ENCODE measurements at places on chromosomes 7 and 10.

DNA sequence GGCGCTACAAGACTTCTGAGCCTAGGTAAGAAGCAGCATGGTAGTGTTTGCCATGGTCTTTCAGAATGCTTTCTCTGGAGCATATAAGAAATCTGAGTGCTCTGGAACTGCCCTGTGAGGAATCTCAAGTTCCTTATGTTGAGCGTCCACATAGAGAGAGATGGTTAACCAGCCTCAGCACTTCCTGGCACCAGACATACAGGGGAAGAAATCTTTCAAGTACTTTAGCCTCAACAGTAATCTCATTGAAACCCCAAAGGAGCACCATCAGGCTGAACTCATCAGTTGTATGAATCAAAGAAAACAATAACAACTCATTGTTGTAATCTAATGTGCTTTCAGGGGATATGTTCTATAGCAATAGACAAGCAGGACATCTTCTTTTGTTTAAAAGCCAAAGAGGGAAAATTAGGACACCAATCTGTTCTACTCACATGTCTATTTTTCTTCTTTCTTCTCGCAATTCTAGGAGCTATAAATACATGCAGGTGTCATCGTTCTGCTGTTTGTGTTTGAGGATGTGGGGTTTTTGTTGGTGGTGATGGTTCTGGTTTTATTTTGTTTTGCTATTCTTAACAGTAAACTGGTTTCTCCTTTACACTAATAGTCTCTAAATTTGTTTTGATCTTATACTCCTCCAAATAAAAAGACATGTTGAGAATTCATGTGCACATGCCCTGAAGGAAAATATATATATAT, 1145.0 kb upstream of the LRRN3 start:
- DNase-seq = no peak

- no peak for DNase-seq
These were observed 183.4 kb upstream of the ADCY1 start for GRCh38 chr7:45390731-45391130.

DNA sequence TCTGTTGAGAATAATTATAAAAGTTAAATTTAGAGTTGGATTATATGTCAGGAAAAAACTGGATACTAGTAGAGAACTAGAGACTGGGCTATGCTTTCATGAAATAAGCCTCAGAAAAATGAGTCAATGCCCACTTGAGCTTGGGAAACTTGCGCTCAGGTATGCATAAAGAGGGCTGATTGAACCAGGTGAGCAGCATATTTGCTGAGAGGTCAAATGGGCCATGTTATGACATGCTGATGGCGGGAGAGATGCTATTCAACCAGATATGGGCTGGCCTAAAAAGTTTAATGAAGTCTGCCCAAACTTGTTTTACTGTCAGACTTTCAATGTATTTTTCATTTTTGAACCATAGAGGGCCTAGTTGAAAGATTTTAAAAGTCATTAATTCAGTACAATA, 837.6 kb upstream of the GHITM start:
- no peak for DNase-seq

GRCh38 chr10:115989621-115990020, 283.4 kb downstream of the GFRA1 start:
- DNase-seq = no peak

- DNase-seq = no peak
These were observed 162.5 kb downstream of the SNX10 start for GRCh38 chr7:26454180-26454579.

GRCh38 chr7:103116991-103117390, 31.9 kb downstream of the NAPEPLD start:
- DNase-seq = no peak
